ENCODE measurements at places on chromosomes 1 and 21.

DNA sequence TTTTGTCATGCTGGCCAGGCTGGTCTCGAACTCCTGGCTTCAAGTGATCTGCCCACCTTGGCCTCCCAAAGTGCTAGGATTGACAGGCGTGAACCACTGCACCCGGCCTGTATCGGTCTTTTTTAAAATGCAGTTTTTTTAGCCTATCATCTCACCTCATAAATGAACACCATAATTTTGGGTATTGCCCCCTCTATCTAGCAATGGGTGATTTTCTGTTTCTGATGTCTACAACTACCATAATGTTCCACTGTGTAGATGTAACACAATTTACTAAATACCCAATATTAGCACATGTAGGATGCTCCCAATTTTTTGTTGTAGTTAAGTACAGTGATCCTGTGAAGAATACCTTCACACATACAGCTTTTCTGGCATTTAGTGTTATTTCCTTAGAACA, 2.0 kb upstream of the CAMTA1 start:
- DNase-seq: no peak

DNA sequence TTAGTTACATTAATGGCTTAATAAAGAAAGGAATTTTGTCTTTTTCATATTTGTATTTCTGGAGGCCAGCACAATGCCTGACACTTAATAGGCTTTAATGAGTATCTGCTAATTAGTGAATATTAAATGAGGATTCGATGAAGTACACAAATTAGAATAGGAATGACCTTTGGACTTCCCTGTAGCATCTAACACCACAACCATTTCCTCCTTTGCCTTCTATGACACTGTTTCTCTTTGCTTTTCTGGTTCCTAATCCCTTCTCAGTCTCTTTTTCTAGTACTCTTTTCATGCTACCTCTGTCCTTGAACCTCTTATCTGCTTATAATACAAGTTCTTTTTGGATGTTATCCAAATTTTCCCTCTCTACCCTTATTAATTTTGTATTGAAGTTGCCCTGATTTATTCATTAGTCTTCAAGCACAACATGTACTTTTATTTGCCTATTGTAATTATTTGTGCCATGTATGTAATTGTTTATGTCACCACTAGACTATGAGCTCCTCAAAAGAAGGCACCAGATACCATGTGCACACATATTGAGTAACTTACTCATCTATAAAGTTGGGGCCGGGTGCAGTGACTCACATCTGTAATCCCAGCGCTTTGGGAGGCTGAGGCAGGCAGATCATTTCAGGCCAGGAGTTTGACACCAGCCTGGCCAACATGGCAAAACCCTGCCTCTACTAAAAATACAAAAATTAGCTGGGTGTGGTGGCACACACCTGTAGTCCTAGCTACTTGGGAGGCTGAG, 23.8 kb downstream of the RPS27 start:
- DNase-seq: peak; percentile 62

DNA sequence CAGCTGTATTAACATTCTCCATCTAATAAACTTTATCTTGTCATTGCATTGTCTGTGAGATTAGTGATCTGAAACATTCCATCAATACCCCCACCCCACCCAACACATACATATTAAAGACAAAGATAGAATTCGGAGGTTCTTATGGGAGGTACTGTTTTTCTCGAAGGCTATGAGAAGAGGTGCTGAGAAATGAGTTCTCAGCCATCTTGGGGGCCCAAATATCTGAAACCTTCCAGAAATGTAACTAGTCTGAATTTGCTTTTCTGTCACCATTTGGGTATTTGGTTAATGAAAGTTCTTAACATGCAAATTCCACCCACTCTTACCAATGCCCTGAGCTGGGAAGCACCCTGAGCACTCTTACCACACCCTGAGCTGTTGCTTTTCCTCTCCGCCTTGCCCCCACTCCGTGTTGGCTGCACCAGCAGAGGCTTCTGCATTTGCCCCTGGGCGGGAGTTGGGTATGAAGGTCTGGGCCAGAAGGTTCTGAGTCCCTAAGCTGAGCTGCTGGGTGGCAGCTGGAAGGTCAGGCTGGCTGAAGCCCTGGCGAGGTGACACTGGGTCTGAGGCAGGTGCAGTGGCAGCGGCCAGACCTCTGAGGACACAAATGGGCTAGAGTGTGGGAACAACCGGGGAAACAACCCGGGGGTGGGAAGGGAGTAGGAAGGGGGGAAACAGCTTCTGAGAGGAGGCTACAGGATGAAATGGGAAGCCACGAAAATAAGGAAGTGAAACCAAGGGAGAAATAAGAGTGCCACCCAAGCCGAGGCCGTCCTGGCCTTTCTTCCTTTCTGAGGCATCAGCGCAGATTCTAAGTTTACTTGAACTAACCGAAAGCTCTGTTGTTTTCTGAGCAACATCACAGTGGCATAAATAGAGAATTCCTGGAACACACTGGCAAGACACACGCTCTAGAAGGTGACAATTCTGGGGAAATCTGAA, 26.3 kb upstream of the IER5 start:
- no peak for DNase-seq

DNA sequence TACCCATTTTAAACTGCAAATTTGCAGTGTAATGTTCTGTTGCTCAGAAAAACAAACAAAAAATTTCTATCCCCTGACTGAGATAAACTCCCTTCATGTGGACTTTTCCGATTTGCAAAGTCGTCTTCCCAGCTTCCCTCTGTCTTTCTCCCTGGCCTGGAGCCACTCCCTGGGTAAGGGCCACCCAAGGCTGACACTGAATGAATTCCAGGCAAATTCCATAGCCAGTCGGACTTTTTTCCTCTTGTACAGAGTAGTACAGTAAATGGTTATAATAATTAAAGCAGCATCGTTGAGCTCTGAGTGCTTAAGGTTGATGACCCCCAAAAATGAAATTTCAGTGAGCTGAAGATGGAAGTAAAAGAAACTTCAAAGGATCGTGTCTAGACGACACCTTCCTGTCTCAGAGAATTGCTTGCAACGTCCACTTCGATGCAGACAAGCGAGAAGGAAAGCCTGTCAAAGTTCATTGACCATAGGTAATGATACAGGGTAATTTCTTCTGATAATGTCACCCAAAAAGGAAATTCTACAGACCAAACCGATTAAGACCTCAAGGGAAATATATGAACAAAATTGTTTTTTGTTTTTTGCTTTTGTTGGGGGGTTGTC, 33.6 kb upstream of the LHX8 start:
- no peak for DNase-seq

- no peak for DNase-seq
Measured at GRCh38 chr1:28516518-28516956, 10.7 kb downstream of the RCC1 start.

- DNase-seq: peak; percentile 54
Measured at GRCh38 chr1:204544321-204544720, 28.1 kb downstream of the MDM4 start.

- DNase-seq: peak; percentile 78
Measured at GRCh38 chr1:209900734-209901133, 37.3 kb upstream of the SYT14 start.

DNA sequence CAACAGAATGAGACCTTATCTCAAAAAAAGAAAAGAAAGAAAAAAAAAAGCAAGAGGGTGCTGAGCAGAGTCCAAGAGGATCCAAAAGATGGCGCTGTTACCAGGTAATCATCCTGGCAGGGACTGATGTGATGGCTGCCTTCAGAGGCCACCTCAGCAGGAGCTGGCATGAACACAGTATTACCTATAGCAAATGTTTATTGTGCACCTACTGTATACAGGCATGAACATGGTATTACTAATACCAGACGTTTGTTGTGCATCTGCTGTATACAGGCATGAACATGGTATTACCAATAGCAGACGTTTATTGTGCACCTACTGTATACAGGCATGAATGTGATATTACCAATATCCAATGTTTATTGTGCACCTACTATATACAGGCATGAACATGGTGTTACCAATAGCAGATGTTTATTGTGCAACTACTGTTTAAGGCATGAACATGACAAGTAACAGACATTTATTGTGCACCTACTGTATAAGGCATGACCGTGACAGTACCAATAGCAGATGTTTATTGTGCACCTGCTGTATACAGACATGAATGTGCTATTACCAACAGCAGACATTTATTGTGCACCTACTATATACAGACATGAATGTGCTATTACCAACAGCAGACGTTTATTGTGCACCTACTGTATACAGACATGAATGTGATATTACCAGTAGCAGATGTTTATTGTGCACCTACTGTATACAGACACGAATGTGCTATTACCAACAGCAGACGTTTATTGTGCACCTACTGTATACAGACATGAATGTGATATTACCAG, 115.1 kb upstream of the TMEM51 start:
- DNase-seq: peak; percentile 35
